ENCODE measurements at places on chromosomes 3 and 15. TPM values are rescaled to one million over a fixed set of nuclear protein-coding genes. Genes with fewer than 3 reads are reported as not detected.

SLC9A9 gene
- polyA plus RNA-seq, result 2.6 TPM

TGM5 gene
- polyA plus RNA-seq, result not detected

TIPIN gene
- 2.9 TPM for polyA plus RNA-seq

GRCh38 chr15:59105854-59106253, 908 bp downstream of the CCNB2 start:
- DNase-seq, result no peak

- DNase-seq, result no peak
Observed at GRCh38 chr3:154428286-154429206, 1.4 kb downstream of the GPR149 start.

GRCh38 chr3:22569570-22569969, 633.6 kb upstream of the UBE2E2 start:
- DNase-seq, result no peak

DNA sequence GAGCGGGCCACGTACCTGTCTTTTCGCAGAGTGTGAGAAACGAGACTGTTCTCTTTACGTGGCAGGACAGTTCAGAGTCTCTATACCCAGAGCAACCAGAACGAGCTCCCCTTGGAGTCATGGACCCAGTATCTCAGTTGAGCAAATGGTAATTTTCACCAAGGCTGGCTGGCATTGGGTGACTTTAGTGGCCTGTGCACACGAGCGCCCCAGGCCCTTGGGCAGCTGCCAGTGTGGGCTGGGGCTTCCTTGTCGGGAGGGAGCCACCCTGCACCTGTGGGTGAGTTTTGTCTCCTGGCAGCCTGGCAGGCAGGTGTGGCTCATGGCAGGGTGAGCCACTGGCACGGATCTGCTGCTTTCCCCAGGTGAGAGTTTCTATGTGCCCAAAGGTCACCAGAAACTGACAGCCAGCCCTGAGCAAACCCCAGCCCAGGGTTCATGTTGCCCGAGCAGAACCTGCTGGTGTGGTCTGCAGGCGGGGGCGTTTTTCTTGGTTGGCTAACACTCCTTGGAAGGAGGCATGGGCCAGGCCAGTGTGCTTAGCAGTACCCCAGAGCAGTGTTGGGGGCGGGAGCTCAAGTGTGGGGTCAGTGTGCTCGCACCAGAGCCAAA, 135.0 kb downstream of the TJP1 start:
- no peak for DNase-seq

DNA sequence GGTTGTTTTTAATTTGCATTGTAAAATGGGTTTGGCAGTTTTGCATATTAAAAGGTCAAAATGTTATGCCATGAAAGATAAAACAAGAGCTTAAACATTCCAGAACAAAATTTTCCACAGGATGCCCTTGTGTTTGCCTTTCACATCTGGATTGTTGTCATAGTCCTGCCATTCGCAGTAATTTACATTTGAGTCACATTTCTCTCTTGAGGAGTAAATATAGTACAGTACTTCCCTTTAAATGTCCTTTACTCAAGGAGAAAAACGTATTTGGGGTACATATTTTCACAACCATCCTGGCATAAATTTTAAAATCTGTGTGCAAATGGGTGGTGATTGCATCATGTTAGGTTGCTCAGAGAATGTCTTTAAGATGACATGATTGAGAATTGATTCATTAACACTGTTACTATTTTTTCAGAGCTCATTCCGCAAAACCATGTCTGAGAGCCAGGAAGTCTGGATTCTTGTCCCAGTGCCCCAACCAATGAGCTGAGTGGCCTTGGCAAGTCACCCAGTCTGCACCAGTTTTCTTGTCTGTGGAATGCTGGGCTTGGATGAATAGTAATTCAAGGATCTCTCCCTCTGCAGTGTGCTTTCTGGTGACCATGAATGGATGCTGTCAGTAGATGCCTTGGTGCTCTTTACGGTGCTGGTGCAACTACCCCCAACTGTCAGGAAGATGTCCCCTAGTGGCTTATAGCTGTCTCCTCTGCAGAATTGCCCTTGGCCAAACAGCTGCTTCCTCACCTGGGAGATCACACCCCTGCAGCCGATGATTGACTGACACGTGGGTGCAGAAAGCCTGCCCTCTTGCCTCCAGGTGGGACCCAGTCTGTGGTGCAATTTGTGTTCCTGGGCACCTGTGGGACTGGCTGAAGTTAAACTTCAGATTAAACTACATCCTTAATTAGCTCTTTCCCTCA, 43.0 kb downstream of the ABHD5 start:
- peak; percentile 39 for DNase-seq

DNA sequence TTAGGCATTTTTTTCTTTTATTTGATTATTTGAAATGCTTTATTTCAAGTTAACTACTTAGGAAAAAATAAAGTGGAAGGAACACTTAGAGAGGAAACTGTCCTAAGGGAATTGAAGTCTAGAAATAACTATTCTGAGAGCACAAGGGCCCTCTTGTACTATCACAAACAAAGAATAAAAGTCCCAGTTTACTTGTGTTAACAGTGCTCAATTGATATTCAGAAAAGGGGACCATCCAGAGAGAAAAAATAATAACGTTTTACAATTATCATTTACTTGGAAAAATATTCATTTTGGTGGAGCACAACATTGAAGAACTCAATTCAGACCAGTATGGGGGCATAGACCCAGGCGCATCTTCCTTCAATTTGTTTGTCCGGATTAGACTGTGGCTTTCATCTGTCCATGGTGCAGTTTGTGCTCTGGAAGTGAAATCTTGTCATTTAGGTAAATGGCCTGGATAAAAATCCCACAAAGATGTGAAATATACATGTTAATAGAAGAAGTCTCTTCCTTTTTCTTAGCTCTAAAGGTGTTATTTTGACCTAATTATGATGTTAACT, 54.5 kb upstream of the SAMMSON start:
- DNase-seq, result no peak

DNA sequence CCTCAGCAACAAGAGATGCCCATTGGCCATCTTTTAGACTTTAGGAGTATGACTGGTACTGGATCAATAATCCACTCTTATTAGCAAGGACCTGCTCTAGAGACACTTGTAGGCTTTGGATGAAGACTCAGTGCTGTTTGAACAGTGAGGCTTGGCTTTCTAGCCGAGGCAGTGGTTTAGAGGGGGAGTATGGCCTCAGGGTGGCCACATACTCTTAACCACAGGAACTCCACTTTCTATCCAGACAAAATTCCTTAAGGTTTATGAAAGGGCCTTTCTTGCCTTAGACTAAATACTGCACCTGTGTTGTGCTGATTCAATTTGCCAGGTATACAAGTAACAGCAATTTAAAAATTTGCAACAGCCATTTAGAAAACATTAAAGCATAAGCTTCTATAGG, 1046.3 kb downstream of the DIPK2A start:
- no peak for DNase-seq

DNA sequence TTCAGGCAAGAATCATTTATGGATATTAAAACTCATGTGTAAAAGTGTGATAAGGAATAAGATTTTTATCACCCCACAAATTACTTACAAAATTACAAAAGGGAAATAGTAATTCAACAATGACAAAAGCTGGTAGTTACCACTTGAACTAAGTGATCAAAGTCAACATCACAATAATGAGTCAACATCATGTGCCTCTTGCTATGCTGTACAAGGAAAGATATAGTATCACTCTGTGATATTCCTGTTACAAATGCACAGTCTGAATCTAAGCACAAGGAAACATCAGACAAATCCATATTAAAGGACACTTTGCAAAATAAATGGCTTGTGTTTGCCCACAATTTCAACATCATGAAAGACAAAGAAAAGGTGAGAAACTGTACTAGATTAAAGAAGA, 90.5 kb upstream of the PLCL2 start:
- no peak for DNase-seq

DNA sequence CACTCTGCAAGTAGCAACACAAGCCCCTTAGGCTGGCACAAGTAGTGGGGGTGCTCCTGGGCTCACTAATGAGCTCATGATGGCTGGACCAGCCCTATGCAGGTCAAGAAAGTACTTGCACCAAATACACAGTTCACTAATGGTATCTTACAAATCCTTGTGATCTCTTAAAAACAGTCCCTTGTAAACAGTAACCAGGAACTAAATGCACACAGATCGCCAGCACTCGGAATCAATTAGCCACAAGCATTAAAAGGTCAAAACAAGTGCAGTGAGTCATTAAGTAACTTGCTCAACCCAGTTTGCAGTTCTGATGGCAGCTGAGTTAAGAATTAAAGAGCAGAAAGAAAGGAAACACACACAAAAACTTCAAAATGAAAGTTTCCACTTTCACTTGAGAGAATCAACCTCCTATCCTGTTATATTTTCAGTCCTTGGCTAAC, 43.2 kb downstream of the ARHGEF3 start:
- no peak for DNase-seq

- DNase-seq, result no peak
Observed at GRCh38 chr3:169940470-169941181, 26.0 kb upstream of the SEC62 start.

Data from heart right ventricle (tissue), 16 donors.